ENCODE measurements at places on chromosomes 3 and 15.

DNA sequence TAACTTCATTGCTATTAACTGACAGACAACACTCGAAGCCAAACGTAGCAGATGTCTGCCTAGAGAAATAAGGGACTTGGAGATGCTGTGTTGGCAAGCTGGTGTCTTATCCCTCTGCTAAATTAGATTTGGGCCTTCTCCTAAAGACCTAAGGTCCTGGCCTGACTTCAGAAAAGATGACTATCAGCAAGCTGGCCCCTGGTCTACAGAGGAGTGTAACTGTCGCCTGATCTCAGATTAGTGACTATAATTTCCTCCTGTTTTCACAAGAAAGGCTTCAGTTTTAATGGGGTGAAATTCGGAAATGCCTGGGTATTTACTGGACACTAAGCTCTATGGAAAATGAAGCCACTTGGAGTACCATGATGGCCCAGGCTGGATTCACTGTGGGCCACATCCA lies 53.1 kb upstream of the SLC7A14 start:
- no peak for DNase-seq

DNA sequence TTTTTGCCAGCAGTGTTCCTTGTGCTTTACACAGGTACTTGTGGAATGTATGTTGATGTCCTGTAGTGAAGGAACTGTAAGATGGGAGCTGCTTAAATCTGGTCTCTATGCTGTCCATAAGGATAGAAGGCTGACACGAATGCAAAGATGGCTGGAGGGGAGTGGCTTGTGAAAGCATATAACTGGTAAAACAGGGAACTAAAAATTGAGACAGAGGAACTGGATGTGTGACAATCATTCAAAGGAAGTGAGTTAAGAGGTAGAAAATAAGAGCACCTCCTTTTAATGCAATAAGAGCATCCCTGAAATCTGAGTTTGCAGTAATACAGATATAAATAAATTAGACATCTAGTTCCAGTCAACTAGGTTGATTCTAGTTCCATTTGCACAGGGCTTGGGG lies 35.2 kb downstream of the RNF13 start:
- DNase-seq, result no peak

DNA sequence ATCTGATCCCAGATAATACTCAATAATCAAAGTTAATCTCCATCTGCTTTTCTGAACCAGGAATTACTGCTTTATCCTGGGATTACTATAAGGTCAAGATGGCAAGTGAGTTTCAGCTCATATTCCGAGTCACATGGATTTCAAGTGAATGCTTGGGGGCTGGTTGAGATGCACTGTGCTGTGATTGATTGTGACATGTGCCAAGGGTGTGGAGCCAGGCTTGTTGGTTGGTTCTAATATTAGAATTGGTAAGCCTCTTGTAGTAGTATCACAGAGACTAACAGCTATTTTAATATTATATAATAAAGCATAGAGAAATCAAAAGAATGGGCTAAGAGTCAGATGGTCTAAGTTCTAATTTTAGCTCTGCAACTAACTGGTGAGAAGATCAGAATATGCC lies 74.2 kb upstream of the ICE2 start:
- no peak for DNase-seq

- no peak for DNase-seq
Observed at GRCh38 chr3:44415421-44415820, 62.0 kb downstream of the ZNF445 start.

GRCh38 chr15:84609818-84610525 lies 9.2 kb downstream of the ZSCAN2 start:
- DNase-seq, result no peak
